ENCODE measurements at places on chromosomes 7 and 10. TPM values are rescaled to one million over a fixed set of nuclear protein-coding genes. Genes with fewer than 3 reads are reported as not detected.

GRCh38 chr10:117399341-117400196 is 24.3 kb upstream of the PDZD8 start:
- DNase-seq: no peak

GRCh38 chr10:22427101-22427500 is 81.8 kb downstream of the SPAG6 start:
- DNase-seq: no peak

DNA sequence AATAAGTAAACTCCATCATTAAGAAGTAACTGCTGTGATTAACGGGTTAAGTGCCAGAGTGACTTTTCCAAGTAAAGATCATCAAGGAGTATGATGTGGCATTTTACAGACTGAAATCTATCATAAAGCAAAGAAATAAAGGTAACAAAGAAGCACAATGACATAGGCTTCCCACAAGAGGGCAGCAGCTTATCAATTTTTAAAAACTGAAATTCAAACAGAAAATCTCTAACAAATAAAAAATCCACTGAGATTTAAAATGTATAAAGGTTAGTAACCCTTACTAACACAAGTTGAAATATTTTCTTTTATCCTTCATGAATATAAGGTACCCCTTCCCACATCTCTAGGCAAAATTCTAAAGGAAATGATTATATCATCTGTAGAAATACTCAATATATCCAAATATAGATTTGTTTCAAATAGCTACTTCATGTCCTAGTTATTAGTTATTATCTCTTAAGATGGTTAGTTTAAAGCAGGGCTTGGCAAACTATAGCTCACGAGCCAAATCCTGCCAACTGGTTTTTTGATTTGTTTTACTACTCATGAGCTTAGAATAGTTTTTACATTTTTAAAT is 29.2 kb downstream of the FAM3C start:
- no peak for DNase-seq

CTNNA3 gene
- 26.1 TPM for total RNA-seq

DNA sequence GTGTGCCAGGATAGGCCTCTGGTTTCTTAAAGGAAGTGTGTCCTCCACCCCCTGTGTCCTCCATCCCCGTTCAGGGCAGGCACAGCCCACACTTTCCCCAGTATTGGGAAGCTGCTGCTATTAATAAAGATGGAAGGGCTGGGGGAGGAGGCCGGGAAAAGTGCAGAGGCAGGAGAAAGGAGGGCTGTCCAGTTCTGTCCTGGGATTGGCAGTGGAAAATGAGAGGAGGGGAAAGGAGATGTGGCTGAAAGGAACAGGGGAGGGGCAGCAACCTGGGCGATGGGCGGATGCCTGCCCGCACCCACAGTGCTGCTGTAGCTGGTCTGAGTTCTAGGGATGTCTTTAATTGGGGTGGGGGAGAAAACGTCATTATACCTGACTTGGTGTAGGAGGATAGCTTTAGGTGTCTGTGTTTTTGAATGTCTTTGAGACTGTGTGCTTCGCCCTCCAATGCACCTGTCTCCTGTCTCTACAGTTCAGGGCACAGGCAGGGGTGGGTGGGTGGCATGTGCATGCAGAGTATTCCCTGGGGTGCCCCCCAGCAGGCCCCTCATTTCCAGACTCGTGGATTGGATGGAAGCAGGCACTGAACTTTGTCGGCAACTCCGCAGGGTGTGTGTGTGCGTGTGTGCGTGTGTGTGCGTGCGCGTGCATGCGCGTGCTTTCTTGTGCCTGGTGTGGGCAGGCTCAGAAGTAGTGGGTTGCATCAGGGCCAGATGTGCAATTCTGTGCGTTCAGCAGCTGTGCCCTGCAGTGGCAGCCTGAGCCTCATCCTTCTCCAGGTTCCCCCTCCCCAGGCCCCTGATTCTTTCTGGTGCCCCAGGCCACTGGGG is 2.5 kb downstream of the TRIM8 start:
- no peak for DNase-seq

ABCA13 gene
- total RNA-seq: 2.0 TPM

DNA sequence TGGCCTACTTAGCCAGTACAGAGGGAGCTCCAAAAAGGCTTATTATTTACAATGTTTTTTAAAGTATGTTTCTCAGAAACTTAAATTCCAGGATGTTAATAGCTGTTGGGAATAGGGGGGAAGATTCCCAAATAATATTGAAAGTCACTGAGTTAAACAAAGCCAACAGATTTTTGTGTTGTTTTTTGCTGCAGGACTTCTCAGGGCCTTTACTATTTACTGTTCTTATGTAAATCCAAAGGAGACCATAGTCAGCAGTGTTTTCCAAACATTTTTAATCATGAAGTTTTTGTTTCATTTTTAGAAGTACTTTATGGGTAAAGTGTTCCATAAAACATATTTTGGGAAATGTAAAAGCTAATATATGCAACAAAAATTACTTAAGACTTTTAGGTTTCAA is 100.4 kb upstream of the GSDME start:
- DNase-seq: no peak

DNA sequence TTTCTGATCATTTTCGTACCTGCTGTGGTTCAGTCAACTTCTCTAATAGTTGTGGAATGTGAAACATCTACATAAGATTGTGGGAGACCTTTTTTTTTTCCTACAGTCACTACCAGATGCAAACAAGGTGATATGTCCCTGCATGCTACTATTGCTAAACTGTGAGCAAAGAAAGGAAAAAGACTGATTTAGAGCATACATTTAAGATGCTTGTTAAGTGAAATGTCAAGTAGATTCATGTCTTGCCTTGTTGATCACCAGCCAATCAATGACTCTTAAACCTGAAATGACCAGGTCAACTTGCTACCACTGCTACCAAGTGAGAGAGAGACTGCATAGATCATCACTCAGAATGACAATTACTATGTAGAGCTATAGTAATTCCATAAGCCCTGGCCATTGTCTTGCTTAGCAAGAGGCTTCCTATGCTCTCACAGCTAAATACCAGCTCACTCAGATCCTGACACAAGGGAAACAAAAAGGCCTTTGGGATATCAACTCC is 84.3 kb upstream of the SKAP2 start:
- DNase-seq: peak; percentile 63

HKDC1 gene
- not detected for total RNA-seq

DNA sequence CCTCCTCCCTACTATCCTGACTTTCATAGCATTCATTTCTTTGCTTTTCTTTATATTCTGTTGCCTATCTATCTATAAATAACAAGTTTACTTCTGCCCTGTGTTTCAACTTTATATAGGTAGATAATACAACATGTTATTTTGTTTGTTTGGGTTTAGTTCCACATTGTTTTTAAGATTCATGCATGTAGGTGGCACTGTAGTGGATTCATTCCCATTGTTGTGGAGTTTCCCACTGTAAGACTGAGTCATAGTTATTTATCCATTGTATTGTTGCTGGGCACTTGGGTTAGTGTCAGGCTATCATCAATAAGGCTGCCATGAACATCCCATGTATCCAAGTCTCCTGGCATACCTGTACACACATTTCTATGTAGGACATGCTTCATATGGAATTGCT is 127.7 kb downstream of the ARHGAP22 start:
- DNase-seq: no peak

CCDC3 gene
- total RNA-seq: 22.5 TPM

DNA sequence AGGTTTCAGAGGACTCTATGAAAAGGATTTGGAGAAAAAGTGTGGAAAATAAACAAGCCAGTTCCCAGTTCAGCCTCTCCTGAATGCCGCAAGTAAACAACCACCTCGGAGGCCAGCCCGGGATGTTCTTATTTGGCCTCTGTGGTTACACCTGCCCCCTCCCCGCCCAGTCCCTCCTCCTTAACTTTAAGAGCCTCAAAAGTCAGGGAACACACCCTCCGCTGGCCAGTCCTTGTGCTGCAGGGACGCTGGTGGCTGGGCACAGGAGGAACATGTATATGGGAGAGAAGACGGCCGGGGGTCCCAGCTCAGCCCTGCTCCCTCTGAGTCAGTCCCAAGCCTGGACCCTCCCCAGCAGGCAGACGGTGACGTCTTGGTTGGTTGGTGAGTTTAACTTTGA is 6.1 kb downstream of the CHST3 start:
- DNase-seq: no peak

CFAP46 gene
- total RNA-seq: 0.53 TPM

GRCh38 chr10:71838264-71839211 is 12.5 kb downstream of the PSAP start:
- DNase-seq: no peak
